SW 1271 (cell line): ENCODE measurements at places on chromosomes 2 and 18.

DNA sequence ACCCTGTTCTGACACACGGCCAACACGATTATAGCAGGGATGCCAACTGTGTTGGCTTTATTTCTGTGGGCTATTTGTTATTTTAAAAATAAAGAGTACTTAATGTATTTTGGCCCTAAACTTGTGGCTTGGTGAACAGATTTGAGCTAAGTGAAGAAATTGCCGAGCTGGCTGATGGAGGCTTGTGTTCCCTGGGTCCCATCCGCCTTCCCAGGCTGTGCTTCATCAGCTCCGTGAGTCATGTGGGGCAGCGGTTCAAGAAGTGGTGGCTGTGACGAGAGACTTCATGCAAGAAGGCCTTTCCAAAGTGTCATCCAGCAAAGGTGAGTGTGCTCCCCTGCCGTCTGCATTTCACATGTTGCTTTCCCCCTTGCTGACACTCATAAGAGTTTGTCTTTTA lies 73.6 kb upstream of the NCK2 start:
- no peak for DNase-seq

DNA sequence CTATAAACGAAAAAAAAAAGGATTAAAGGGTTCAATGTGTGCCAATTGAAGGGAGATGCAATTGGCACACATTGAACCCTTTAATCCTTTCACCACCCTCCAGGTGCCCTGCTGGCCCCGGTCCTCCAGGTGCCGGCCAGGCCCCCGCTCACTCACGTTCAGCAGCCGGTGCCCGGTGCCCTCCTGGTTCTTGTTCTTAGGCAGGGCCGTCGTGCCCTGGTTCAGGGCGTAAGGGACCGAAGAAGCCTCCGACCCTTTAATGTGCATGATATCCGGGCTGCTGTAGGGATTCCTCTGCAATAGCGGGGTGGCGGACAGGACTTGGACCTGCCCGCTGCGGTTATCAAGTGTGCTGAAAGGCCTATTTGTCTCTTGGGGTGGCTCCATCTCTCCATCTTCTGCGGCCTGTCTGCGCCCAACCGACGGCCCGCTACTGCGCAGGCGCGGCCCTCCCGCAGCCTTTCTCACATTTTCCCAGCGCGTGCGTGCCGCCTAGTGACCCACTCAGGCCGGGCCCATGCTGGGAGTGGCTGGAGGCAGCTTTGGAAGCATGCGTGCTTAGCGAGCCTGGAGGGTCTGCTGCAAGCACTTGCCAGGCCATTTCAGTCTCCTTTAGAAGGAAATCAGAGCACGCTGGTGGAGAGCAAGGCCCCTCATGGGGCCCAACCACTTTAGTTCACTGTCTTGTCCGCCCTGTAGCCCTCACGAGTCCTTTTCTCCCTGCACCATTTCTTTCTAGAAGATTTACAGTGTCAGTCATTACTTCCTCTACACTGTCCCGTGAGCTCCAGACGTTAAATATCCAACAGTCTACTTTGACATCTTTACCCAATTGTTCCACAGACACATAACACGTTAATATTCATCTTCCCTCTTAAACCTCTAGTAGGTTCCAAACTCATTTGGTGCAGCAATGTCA lies 24.3 kb downstream of the TMEM237 start:
- DNase-seq = no peak

- DNase-seq = no peak
Observed at GRCh38 chr2:105675841-105676240, 68.9 kb upstream of the NCK2 start.

- no peak for DNase-seq
Observed at GRCh38 chr18:32958746-32959145, 185.9 kb upstream of the KLHL14 start.

DNA sequence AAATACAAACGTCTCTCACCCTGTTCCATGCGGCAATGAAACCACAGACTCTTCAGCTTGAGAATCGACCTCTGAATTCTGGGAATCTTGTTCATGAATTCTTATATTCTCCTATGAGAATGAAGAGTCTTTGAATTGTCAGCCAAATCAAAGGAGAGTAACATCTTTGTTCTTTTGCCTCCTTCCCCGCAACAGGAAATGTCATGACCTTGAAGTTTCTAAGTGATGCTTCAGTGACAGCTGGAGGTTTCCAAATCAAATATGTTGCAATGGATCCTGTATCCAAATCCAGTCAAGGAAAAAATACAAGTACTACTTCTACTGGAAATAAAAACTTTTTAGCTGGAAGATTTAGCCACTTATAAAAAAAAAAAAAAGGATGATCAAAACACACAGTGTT lies 21.8 kb downstream of the TNFAIP6 start:
- no peak for DNase-seq

DNA sequence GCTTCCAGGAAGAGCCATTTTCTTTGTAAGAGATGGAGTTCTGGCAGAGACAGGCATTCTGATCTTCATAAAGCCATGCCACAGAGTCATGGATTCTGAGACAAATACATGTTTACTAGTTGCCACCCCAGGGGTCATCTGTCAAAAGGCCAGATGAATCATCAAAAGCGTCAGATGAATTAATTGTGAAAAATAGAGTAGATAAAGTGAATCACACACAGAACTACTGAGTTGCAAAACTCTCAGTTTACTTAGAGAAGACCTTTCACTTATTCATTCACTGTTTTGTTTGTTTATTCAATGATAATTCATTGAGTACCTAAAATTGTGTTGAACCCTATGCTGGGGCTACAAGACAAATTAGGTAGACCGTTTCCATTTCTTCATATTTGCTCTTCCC lies 157.7 kb upstream of the SERPINE2 start:
- no peak for DNase-seq

DNA sequence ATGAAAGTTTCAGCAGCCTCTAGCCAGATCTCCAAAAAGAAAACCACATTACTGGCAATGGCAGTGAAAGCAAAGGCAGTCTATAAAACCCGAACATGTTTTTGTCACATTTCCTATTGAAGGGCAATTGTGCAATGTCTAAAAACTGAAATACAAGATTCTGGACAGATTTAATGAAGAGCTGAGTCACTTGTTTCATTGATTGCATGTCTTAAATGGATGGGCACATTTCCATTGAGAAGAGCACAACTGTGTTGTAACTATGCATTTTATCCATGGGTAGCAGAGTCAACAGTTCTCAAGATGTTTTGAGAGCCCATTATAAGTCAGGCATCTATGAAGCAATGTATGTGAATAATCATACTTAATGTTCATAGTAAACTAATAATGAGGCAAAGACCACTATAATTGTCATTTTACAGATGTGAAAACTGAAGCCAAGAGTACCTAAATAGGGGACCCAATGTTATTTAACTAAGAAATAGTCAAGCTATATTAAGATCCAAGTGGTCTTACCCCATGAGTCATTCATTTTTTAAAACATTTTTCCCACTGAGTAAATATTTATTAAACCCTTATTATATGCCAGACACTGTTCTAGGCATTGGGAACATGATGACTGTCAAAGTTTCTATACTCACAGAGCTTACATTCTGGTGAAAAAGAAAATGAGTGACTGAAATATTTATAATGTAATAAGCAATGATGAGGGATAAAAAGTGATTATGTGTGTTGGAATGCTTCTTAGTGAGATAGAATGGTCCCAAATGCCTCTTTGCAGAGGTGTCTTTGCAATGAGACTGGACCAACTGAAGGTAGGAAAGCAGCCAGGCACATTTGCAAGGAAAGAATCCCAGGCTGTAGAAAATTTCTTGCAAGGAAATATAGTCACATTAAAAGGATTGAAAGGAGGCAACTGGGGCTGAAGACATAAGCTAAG lies 818.9 kb upstream of the ACVR2A start:
- DNase-seq = no peak

- no peak for DNase-seq
Observed at GRCh38 chr2:181041661-181042060, 61.3 kb downstream of the UBE2E3 start.

DNA sequence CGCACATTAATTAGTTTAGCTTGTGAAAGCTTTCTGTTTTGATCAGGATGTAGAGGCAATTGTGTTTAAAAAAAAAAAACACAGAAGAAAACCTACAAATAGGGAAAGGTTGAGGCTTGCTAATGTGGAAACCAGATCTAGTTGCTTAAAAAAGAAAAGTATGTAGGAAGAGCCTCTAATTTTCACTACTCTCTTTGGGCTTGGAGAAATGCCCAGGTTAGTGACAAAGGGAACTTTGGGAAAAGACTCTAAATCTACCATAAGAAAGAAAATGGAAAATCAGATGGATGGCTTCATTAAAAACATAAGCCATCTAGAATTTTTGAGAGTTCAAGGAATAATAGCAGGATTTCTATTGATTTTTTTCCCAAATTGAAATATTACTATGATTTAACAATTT lies 47.3 kb upstream of the SLC38A11 start:
- no peak for DNase-seq

DNA sequence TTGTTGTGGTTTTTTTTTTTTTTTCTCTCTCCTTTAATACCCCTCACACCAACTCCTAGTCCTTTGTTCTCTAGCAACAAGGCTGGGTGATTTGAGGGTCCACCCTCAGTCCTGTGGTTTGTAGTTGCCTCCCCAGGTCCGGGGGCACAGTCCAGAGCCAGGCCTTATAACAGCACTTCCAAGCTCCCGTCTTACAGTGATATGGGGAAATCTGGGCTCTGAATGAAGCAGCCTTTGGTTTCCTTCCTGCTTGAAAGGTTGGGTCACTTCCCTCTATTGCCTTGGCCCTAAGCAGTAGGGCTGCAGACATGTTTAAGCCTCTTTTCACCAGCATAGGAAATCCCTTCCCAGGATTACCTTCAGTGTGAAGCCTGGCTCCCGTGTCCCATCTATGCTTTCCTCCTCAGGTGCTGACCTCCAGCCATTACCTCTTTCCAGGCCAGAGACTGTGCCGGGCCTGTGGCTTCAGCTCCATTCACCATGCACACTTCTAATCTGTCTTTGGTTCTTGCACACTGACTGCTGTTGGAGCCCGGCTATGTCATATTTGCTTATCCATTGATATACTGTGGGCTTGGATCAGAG lies 21.2 kb upstream of the NTSR2 start:
- no peak for DNase-seq

DNA sequence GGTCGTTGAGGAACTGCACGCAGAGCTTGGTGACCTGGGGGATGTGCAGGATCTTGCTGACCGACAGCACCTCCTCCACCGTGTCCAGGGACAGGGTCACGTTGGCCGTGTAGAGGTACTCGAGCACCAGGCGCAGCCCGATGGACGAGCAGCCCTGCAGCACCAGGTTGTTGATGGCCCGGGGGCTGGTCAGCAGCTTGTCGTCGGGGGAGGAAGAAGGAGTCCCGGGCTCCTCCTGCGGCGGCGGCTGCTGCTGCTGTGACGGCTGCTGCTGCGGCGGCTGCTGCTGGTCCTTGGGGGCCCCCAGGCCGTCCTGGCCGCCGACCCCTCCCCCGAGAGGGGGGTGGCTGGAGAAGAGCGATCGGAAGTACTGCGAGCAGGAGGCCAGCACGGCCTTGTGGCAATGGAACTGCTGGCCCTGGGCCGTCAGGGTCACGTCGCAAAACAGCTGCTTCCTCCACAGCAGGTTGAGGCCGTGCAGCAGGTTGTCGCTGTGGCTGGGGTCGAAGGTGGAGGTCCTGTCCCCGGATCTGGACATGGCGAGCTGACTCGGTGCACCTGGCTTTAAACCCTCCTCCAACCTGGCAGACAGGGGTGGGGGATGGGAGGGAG lies 2.7 kb downstream of the KLHL14 start:
- DNase-seq = no peak

DNA sequence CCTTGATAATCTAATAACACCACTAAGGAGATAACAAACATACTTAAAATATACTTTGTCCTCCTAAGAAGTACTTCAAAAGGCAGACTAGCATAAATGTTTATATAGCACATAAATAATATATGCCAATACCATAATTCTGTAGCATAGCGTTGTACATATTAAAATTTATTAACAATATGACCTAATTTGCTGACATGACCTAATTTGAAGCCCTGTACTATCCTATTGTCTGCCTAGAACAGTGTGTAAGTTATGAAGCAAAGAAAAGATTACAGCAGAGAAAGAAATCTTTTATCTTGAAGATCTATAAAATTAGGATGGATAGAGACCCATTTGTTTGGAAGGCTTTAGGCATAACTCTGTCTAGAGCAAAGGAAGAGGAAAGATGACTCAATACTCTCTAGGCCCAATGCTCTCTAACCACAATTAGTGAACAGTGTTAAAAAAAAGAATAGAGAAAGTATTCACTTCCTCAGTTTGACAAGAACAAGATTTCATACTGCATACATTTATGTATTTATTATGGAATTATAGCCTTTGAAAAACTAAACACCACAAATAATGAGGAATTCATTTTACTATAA lies 231.3 kb downstream of the ZRANB3 start:
- no peak for DNase-seq

DNA sequence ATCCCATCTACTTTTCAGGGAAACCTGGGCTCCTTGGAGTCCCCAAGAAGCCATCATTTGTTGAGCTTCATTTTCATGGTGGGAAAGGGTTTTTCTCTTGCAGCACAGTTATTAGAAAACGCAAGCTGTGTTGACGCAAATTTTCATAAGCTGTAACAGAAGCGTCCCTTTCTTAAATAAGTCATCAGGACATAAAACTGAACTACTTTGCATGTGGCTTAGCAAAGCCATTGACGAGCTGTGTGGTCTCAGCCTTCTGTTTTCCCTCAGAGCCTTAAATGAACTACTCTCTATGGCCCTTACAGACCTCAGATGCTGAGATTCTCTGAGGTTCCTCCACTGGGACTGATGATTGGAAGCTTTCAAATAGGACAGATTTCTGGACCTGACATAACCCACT lies 85.1 kb downstream of the ARL4C start:
- DNase-seq = no peak

- DNase-seq = no peak
Observed at GRCh38 chr2:38622210-38622609, 19.5 kb upstream of the HNRNPLL start.

DNA sequence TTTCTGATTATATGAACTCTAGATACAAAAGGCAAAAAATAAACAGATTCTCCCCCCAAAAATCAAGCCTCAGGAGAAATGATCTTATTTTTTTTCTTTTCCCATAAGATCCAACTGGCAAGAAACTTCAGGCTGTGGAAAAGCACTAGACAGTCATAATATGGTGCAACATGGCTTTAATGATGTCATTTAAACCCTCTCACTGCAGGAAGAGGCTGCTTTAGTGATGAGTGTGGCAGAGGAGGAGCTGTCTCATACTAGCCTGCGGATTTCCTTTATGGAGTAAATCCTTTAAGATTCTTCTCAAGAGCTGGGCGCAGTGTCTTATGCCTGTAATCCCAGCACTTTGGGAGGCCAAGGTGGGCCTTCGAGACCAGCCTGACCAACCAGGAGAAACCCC lies 83.3 kb upstream of the CD28 start:
- DNase-seq = peak; percentile 44

DNA sequence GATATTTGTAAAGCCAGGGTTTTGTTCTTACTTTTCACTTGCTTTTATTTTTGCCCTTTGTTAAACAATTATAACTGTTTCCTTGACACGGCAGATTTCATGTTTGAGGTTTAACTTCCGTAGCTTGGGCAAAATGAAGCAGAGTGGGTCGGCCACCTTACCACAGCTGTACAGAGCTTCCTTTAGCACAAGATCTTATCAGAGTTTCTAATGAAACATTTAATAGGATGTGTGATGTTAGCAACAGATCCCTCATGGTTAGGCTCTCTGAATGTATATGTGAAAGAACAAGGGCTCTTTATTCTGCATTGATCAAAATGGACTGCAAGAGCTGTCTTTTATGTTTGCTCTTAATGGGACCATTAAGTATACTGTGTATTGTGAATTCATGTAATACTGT lies 22.3 kb downstream of the RNF125 start:
- DNase-seq = no peak
